ENCODE measurements at places on chromosomes 11 and 22.

GRCh38 chr11:75029836-75030631, 41.3 kb downstream of the NEU3 start:
- no peak for DNase-seq

GRCh38 chr22:48724899-48725298, 1102.8 kb downstream of the BRD1 start:
- DNase-seq: no peak

- no peak for DNase-seq
Observed at GRCh38 chr22:47175151-47176025, 412.9 kb downstream of the TBC1D22A start.

- DNase-seq: no peak
Observed at GRCh38 chr22:42648368-42649245, 585 bp downstream of the CYB5R3 start.

DNA sequence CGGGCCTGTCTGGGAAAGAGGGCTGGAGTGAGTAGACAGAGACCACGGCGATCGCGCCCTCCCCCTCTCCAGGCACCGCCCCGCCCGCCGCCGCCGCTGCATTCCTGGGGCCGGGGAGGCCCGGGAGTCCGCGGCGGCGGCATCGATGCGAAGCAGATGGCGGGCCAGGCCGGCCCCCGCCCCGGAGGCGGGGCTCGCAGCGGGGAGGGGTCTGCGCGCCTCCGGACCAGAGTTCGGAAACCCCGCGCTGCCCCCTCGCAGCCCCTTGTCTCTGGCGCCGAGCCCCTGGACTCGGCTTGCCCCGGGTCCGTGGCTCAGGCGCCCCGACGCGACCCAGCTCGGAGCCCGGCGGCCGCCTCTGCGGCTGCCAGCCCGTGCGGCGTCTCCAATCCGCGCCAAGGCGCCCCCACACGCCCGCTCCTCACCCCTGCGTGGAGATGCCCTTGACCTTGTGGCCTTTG, 1.3 kb downstream of the SCARF2 start:
- peak; percentile 85 for DNase-seq

DNA sequence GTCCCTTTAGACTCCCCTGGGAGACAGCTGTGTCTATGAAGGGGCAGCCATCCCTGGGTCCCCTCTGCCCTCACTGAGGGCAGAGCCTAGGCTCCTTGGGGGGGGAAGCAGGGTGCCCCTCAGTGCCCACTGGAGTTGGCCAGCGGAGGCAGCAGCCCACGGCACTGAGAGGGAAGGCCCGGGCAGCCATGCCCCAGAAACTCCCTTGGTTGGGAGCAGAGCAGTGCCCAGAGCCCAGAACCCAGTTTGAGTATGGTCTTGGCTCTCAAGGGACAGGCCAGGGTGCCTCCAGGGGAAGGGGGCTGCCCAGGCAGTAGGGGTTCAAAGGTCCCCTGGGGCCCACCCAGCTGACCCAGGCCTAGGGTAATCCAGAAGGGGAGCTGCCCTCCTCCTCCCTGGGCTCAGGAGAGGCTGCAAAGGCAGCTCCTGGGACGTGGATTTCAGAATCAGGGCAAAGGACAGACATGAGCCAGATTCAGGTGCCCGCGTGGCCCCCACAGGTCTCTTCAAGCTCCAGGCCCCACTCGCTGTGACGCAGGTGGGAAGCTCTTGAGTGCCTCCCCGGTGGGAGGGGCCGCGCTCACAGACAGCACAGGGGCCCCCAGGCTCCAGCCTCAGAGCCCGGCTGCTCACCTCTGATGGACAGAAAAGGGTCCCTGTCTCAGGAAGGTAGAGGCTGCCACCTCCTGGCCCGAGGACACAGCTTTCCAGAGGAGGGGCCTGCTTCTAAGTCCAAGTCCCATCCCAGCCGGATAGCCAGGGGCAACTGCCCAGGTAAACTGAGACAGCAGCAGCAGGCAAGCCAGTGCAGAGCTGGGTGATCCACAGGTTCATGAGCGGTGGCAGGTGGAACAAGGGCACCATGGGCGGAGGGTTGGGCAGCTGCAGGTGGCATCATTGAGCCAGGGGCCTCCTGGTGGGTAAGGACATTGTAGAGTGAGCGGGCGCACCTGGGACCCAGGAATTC, 2.6 kb downstream of the C11orf21 start:
- peak; percentile 84 for DNase-seq

- DNase-seq: no peak
Observed at GRCh38 chr11:64226507-64227051, 505 bp downstream of the NUDT22 start.

DNA sequence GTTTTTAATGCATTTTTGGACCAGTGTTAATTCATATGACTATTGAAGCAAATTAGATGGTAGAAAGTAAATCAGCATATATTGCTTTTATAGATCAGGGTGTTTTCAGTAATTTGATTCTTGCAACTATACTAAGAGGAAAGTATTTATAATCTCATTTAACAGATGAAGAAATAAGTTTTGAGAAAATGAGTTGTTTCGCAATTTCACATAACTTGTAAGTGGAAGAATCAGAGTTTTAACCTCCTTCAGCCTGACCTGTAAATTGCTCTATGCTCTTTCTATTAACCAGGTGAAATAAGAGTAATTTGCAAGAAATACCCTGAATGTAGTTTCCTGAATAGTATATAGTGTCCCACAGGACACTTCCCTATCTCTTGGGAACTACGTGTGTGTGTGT, 1106.8 kb upstream of the RAG2 start:
- no peak for DNase-seq

GRCh38 chr22:49451070-49451840, 376.4 kb downstream of the BRD1 start:
- DNase-seq: no peak

- no peak for DNase-seq
Observed at GRCh38 chr11:36373016-36374010, 77.2 kb downstream of the PRR5L start.
